ENCODE measurements at places on chromosomes 12 and 14.

DNA sequence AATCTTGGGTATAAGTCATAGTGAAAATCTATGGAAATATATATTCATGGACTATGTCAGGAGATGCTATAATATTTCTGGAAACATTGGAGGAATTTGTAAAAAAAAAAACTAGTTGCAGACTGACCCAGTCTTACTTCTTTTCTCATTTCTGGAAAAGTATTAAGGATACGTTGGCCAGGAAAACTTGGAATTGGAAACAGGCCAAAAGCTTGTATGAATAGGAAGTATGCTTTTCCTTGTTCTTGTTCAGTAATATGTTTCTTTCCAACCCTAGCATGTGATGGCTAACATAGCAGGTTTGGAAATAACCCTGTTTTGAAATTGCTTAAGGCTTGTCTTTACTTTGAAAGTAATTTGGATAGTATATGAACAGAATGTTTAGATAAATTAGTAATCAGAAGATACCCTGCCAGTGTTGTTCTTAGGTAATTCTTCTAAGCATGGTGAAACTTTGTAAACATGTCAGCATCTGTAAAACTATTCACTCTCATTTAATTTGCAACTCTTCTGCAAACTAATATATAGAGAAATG, 316.2 kb downstream of the NPAS3 start:
- no peak for DNase-seq

GRCh38 chr14:29895591-29896083, 32.0 kb downstream of the PRKD1 start:
- no peak for DNase-seq

DNA sequence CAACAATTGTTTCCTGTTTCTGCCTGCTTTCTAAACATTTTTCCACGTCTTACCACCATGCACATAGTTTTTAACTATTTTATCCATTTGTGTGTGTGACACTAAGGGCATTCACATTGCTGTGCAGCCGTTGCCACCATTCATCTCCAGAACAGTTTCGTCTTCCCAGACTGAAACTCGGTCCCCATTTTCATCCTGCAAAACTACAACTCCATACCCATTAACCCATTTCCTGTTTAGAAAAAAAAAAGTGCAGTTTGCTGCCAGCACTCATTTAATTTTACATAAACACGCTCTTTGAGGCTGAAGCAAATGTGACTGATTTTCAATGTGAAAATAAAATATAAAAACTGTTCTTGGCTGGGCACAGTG, 15.5 kb downstream of the UBC start:
- DNase-seq, result no peak

GRCh38 chr12:49527361-49528130, 11.3 kb upstream of the KCNH3 start:
- DNase-seq, result no peak

- DNase-seq, result no peak
These were observed 1.4 kb upstream of the SOX5 start for GRCh38 chr12:23950775-23951451.

DNA sequence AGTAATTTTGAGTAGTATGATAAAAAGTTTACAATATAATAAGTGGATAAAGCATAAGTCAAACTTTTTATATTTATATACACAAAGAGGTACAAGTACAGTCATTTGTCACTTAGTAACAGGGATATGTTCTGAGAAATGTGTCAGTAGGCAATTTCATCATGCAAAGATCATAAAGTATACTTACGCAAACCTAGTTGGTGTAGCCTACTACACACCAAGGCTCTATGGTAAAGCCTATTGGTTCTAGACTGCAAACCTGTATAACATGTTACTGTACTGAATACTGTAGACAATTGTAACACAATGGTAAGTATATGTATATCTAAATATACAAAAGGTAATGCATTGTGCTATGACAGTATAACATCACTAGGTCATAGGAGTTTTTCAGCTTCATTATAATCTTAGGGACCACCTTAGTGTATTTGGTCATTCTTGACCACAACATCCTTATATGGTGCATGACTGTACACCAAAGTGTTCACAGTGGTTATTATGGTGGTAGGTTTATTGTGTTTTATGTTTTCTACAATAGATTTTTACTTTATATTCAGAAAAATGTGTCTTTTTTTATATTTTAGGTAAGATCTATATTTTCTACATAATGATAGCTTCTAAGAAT, 14.9 kb upstream of the SCFD1 start:
- no peak for DNase-seq

GRCh38 chr12:75115748-75116147, 93.9 kb downstream of the KCNC2 start:
- DNase-seq, result no peak

All from GM12865 (cell line).